Stimulated activated CD4-positive, alpha-beta T cell treated with anti-CD3 and anti-CD28 coated beads, Interleukin-2, amount 100 ng/mL, for 48 hours (primary cell): ENCODE measurements at places on chromosomes 7 and 10.

GRCh38 chr7:99272476-99273045, at the start of gene MYH16:
Gene MYH16 (plus strand): TSS chr7:99272839.
- no peak for DNase-seq

GRCh38 chr10:62136931-62137330, 131.7 kb downstream of the RTKN2 start:
- no peak for DNase-seq

GRCh38 chr7:138748666-138749065, 47.5 kb upstream of the SVOPL start:
- no peak for DNase-seq

- DNase-seq, result no peak
These were observed 9.5 kb downstream of the SLIT1 start for GRCh38 chr10:97176226-97176625.

DNA sequence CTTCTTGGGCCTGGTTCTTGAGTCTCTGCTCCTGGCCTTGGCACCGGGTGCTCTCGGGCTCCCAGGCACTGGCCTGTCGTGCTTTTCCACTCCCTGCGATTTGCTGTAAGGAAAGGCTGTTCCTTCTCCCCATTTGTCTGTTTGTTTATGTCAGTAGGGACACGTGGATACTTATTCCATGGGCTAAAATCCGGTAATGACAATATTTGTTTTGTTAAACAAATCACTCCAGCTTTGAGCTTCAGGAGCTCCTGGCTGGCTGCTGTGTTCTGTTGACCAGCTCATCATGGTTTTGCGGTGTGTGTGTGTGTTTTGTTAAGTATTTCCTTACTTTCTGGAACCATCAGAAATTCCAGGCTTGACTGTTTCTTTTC, 17.5 kb upstream of the JAKMIP3 start:
- no peak for DNase-seq

- no peak for DNase-seq
These were observed 91.8 kb downstream of the PTPRN2 start for GRCh38 chr7:158495786-158496185.
